Left lung (tissue), 14 donors: ENCODE measurements at places on chromosomes 2 and 18. TPM values are rescaled to one million over a fixed set of nuclear protein-coding genes. Genes with fewer than 3 reads are reported as not detected.

KLF11 gene
- 15.7 TPM for total RNA-seq

CASP10 gene
- total RNA-seq: 31.5 TPM

ASPRV1 gene
- 1.2 TPM for total RNA-seq

AMER3 gene
- not detected for total RNA-seq

SGPP2 gene
- 31.2 TPM for total RNA-seq

ZFAND2B gene
- 40.8 TPM for total RNA-seq

RNASEH1 gene
- total RNA-seq: 16.1 TPM

INHA gene
- 0.37 TPM for total RNA-seq

IL36A gene
- total RNA-seq: not detected

NCKAP5 gene
- total RNA-seq: 9.3 TPM

MOGAT1 gene
- 0.26 TPM for total RNA-seq

SP140 gene
- 3.2 TPM for total RNA-seq

DIPK1C gene
- total RNA-seq: not detected

CYP27A1 gene
- total RNA-seq: 95.9 TPM

SYT4 gene
- 0.24 TPM for total RNA-seq
